ENCODE measurements at places on chromosomes 6 and 20. TPM values are rescaled to one million over a fixed set of nuclear protein-coding genes. Genes with fewer than 3 reads are reported as not detected.

- no peak for DNase-seq
Observed at GRCh38 chr6:75735491-75736186, 13.4 kb upstream of the MYO6 start.

DNA sequence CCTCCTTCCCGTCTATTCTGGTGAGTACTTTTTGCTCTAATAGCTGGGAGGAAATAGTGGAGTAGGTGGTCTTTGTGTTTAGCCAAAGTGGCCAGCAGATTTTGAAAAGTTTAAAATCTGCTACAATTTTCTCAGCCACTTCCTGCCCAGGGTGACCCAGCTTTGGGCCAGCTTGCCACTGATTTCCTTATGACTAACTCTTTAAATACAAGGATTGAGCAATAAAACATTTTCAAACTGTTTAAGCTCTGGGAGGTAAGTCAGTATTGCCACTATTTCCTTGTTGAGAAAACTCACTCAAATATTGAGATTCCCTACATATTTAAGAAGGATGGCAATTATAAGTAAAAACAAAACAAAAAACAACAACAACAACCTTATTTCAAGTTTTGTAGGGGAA is 54.5 kb downstream of the TRMT11 start:
- DNase-seq = no peak

DNA sequence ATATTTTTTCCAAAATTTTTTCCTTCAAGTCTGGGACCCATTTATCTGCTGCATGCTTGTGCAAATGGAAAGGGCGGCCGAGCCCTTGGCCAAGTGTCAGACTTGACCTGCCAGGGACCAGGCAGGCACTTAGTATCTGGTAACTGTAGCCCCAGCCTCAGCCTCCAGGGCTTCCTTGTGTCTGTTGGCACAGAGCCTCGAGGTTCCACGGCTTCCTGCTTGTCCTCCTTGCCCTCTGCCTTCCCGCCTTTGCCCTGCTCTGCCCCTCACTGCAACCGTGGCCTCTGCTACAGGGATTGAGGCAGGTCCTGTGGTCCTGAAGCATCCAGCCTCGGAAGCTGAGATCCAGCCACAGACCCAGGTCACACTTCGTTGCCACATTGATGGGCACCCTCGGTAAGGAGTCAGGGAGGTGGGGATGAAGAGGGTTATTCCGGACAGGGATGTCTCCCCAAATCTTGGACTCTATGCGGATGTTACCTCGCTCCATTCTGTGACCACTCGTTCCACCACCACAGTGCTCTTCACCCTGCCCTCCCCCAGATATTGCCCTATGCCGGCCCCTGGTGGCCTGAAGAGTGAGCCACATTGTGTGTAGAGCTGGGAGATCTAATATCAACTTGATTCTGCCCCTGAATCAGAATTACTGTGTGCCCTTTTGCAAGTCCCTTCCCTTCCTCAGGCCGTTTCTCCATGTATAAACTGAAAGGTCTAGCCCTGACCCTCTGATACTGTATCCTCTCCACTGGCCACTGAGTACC is 41.5 kb upstream of the SRF start:
- no peak for DNase-seq

- no peak for DNase-seq
Observed at GRCh38 chr6:105794870-105795269, 291.3 kb upstream of the PRDM1 start.

DNA sequence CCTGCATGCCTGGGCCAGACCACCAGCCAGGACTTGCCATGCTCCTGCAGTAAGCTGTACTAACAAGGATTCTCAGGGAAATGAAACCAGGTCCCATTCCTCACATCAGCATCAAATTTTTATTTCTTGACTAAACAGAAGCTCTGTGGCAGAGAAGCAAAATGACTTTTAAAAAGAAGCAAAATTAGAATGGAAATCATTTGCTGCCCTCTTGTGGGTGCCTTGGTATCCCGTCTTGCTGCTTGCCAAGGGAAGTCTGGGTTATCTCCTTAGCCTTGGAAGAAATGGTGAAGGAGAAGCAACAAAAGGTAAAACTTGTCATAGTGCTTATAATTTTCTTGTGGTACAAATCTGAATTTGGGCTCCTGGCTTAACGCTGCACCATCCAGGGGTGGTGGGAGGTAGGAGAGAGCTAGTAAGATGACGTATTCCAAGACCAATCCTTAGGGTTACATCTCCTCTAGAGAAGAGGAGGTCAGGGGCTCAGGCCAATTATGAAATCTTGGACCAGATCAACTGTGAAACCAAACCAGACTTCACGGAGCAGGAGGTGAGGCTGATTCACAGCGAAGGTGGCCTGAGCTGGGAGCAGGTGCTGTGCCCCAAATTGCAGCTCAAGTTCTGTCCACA is 107.5 kb downstream of the FAXC start:
- no peak for DNase-seq

- DNase-seq = no peak
Observed at GRCh38 chr20:39042279-39043150, 80.4 kb downstream of the DHX35 start.

GRCh38 chr6:83511266-83511665 is 1.1 kb upstream of the PRSS35 start:
- no peak for DNase-seq

DNA sequence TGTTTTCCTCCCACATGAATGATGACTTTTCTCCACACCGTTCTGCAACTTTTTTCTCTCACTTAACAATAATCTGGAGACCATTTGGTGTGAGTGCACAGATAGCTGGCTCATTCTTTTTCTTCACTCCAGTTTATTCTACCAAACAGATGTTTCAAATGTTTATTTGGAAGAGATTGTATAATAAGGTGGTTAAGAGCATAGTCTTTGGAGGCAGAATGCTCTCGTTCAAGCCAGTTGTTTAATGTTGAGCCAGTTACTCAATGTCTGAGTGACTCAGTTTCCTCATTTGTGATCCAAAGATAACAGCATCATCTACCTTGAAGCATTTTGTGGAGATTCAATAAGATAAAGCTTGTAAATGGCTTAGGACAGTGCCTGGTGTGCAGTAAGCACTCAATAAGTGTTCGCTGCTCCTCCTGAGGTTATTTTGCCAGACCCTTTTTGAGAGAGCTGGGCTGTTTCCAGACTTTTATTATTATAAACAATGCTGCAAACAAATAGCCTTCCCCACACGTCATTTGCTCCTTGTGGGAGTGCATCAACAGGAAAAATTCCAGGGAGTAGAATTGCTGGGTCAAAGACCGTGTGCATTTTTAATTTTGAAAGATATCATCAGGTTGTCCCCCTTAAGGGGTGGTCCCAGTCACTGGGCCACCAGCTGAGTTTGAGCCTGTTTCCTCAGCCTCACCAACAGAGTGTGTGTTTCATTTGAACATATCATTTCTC is 70.6 kb downstream of the VEGFA start:
- no peak for DNase-seq

DNA sequence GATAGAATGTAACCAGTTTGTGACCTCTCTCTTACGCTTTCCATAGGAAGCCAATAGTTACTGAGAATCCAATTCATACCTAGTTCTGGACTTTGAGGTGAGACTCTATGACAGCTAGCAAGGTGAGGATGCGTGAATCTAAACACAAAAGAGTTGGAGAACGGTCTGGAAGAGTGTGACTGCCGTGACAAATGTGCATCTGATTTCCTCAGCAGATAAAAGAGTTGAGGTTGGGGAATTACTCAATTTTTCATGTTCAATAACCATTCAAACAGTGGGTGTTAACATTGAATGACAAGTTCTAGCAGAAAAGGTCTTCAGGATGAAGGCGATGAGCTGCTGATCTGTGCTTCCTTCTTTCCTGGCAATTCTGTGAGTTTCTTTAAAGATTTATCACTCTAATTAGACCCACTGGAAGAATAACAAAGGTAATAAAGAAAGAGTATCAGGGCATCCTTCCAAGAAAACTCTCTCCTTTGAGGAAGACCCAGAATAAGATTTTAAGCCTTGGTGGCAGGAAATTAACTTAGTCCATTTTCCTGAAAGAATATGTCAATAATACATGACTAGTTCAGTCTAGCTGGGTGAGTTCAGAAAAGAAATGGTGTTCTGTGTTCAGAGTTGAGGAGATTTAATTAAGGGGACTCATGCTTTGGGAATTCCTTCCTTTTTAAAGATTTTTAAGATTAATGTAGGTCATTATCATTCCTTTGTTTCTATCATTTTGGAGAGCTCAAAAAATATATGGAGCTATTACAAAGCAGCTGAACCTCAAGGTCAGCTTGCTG is 24.5 kb downstream of the KIF3B start:
- no peak for DNase-seq

DNA sequence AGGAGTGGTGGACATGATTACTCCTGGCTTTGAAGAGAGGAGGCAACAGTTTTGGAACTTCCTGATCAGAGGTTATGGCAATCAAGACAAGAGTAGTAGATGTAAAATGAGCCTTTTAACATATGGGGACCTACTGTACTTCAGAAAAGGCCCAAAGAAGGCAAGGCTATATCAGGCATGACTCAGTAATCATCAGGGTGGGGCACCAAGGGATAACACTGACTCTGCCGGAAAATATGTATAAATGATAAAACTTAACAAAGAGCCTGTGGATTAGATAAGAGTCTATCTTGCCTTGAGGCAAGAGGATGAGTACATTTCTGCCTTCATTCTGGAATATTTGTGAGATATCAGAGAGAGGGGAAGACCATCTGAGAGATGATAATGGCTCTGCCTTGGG is 1389.9 kb upstream of the MAP3K7 start:
- DNase-seq = no peak

DNA sequence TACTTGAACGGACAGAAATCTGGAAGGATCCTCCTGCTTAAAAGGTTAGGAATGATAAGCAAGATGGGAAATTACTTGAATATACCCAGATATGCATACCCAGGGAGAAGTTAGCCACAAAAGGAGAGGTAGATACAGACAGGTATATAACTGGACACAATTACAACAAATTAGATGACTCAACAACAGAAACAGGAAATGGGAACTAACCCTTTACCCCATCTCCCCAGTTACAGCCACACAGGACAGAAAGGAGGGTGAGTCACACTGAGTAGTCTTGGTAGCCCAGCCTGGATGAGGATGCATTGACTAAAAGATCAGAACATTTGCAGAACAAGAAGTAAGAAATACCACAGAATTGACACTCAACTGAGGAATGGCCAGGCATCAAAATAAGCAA is 61.2 kb downstream of the C6orf52 start:
- no peak for DNase-seq

DNA sequence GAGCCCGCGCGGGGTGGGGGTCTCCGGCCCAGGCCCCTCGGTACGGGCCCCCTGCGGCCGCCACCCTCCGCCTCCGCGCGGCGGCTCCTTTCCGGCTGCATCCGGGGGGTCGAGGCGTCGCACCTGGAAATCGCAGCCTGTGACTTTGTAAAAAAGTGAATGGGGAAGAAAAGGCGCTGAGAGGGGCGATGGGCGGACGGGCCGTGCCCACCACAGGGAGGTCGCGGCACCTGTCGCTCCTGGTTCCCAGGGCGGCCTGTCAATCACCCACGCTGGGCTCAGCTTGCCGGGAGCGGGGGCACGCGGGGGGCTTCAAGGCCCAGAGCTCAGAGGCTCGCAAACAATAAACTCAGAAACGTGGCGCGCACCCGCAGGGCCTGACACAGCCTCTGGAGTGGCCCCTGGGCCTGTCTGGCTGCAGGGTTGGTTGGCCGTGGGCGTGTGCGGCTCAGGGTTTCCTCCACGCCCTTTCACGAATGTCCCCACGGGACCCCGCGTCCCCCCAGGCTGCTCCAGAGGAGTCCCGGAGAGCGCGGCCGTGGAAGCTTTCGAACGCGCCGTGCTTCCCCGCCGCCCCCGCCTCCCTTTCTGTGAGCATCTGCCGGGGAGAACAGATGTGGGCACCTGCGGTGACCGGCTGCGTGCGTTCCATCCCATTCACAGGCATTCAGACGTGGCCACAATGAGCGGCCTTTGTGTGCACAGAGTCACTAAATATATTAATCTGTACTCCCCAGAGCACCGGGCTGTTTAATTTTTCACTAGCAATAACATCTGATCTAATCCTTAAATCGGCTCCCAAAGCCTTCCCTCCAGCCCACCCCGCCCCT is 6.1 kb upstream of the DLL1 start:
- no peak for DNase-seq

- no peak for DNase-seq
Observed at GRCh38 chr6:31495580-31495979, 2.4 kb upstream of the MICB start.

- no peak for DNase-seq
Observed at GRCh38 chr6:130020073-130020906, 1.9 kb downstream of the L3MBTL3 start.

GRCh38 chr6:36563237-36563927 is 16.1 kb upstream of the STK38 start:
- DNase-seq = no peak

DNA sequence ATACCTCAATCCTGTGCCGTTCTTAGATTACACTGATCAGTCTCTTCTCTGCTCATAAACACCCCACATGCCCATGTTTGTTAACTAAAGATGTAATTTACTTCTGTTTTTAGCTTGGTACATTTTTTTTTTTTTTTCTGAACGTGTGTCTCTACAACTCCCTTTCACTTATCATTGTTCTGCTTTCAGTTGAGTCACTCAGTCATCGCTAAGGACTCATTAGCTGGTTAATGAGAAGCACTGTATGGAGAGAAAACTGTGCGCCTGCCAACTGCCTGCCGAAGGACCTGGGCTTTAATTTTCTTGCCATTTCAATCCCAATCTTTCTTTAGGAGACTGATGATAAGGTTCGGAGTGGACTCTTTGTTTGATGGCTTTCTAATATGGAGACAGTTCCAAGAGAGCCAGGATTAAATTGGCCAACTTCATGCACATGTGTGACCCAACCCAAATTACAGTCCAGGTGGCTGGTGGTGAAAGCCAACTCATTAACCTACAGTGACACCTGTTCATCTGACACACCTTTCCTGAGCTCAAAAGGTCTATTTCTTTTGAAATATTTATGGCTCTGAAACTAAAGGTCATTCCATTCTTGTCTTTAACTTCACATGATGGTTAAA is 334.1 kb downstream of the BCKDHB start:
- no peak for DNase-seq

The PDSS2 gene
- polyA plus RNA-seq = 20.1 TPM

The DLL1 gene
- polyA plus RNA-seq = 8.2 TPM

The TRAPPC3L gene
- 0.30 TPM for polyA plus RNA-seq

The PLCB4 gene
- 14.8 TPM for polyA plus RNA-seq

The SLC16A10 gene
- polyA plus RNA-seq = 30.3 TPM

The SNAI1 gene
- polyA plus RNA-seq = 14.2 TPM

The TRIM31 gene
- polyA plus RNA-seq = not detected

The SCGN gene
- 0.34 TPM for polyA plus RNA-seq

The SLC17A9 gene
- polyA plus RNA-seq = 1.0 TPM

The CALHM4 gene
- 0.58 TPM for polyA plus RNA-seq

The UST gene
- 12.9 TPM for polyA plus RNA-seq

The COL9A3 gene
- 14.5 TPM for polyA plus RNA-seq

The HLA-DMB gene
- polyA plus RNA-seq = 75.3 TPM

The ABHD16B gene
- not detected for polyA plus RNA-seq

The FOXF2 gene
- polyA plus RNA-seq = 0.12 TPM

The MUCL3 gene
- polyA plus RNA-seq = 0.18 TPM
